ENCODE measurements at places on chromosomes 1 and 21.

- no peak for DNase-seq
Observed at GRCh38 chr1:74767490-74767889, 34.5 kb downstream of the TYW3 start.

- DNase-seq = no peak
Observed at GRCh38 chr1:223653015-223653414, 12.5 kb downstream of the CAPN8 start.

GRCh38 chr1:204275695-204276370 lies 62.0 kb upstream of the GOLT1A start:
- DNase-seq = no peak

GRCh38 chr1:25683177-25683576 lies 66.6 kb downstream of the MAN1C1 start:
- DNase-seq = no peak

DNA sequence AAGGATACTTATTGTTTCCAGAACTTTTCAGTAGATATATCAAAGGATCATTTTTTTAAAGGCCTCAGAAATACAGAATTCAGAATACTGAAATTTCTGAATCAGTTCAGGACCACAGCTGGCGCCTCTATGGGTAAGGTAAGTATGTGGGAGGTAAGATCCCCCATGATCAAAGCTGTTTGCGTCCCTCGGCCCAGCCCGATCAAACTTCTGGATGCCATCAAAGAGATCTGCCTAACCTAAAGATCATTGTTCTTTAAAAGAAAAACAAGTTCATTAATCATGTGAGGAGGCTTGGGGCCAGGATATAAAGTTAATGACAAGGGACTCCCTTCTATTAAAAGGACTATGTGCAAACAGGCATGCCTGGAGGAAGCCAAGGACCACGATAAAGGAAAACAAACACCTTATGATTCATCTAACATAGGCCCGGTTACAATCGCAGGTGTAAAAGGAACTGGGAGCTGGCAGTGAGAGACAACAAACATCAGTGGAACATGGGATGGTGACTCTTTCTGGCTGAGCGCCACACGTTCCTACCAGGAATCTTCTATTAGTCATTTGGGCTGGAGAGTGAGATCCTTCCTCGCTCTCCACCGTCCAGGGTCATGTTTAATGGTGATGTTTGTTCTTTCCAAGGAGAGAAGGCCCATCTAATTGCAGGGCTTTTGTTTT lies 2.8 kb upstream of the BACE2 start:
- DNase-seq = no peak

GRCh38 chr1:164637461-164638375 lies 78.7 kb downstream of the PBX1 start:
- DNase-seq = peak; percentile 89

DNA sequence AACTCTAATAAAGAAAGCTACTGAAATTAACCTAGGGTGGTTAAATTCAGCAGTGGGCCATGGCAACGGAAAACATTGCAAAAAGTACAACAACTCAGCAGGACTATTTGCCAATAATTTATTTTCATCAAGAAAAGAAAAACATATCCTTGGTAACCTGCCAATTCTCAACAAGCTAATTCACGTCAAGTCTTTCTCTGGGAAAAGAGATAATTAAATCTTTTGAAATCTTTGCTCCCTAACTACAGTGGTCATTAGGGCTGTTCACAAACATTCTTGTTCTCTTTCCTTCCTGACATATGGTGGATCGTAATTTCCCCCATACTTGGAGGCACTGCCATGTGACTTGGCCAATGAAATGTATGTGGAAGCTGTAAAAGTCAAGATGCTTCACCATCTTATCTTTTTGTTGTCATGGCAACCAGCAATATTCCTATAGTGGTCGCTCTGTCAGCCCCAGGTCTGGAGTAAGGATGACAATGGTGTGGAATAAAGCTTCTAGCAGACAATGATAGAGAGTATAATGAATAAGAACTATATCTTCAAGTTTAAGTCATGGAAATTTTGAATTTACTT lies 29.6 kb upstream of the ZNF326 start:
- peak; percentile 13 for DNase-seq

DNA sequence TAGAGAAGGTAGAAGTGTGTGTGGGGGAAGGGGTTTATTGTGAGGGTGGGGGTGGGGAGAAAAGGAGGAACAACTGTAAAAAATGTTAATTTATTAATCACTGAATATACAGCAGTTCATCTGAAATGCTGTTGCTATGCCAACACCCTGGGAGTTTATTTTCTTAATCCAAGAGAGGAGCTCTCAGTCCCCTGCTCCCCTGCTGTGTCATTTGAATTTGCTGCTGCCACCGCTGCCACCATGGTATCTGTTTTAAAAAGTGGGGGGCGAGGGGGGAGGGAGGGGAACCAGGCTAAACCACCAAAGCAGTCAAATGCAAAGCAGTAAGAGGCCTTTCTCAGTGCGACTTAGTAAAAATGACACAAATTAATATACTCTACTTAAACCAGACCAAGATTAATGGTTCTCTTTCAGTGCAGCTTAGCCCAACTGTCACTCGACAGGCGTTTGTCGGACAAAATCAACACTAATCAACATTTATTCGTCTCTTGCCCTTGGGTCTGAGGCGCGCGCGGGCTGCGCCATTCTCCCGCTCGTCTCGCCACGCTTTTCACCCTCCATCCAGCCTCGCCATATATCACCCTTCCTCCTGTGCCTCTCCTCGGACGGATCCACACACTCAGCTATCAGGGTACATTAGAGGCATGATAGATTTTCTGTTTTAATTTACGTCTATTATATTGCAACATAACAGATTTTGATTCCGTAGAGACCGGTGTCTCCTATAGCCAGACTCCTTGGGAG lies 76.2 kb downstream of the PBX1 start:
- peak; percentile 58 for DNase-seq

GRCh38 chr1:244497805-244498204 lies 36.7 kb downstream of the CATSPERE start:
- no peak for DNase-seq

DNA sequence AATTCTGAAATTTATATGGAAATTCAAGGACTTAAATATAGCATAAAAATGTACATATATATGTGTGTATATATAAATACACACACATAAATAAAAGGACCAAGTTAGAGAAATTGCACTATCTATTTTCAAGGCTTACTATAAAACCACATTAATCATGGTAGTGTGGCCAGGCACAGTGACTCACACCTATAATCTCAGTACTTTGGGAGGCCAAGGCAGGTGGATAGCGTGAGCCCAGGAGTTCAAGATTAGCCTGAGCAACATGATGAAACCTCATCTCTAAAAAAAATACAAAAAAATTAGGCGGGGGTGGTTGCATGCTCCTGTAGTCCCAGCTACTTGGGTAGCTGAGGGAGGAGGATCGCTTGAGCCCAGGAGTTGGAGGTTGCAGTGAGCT lies 171.4 kb upstream of the GORAB start:
- no peak for DNase-seq

DNA sequence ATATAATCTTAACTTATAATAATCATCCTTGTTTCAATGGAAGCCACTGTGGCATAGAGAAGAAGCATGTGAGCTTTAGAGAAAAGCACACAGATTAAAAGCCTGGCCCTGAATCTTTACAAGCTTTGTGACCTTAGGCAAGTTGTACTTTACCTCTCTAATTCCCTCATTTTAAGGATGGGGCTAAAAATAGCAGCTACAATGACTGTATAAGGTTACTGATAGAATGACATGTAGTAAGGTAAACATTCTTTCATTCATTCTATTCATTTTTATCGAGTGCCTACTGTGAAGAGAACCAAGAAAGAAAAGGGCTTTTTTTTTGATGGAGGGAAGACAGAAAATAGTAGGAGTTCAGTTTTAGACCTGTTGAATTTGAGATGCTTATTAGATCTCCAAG lies 25.6 kb downstream of the CDKN2C start:
- DNase-seq = no peak

GRCh38 chr1:105608713-105609112 lies 1447.8 kb upstream of the PRMT6 start:
- no peak for DNase-seq

DNA sequence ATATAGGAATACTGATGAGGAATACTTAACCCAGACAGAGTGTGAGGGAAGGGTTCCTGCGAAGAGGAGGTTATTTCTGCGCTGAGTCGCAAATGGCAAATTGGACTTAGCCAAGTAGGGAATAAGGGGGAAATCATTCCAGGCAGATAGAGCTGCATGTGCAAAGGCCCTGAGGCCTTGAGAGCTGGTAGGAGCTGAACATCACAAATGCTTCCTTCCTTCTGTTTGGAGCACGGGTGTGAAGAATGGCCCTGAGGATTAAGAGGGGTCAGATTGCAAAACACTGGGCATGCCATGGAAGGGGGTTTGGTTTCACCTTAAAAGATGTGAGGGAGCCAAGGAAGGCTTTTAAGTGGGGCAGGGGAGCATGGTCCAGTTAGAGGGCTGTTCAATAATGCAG lies 12.4 kb downstream of the IER5 start:
- DNase-seq = no peak

- DNase-seq = no peak
Observed at GRCh38 chr1:87958716-87959115, 630.0 kb downstream of the LMO4 start.

- DNase-seq = no peak
Observed at GRCh38 chr21:40850071-40850470, 3.1 kb upstream of the DSCAM start.

- no peak for DNase-seq
Observed at GRCh38 chr1:54653036-54653435, 11.4 kb downstream of the MROH7 start.

- DNase-seq = peak; percentile 96
Observed at GRCh38 chr1:156689035-156689952, 12.1 kb upstream of the NES start.

- no peak for DNase-seq
Observed at GRCh38 chr1:41365320-41365633, 4.0 kb downstream of the FOXO6 start.

GRCh38 chr1:157353546-157353945 lies 198.8 kb downstream of the FCRL5 start:
- no peak for DNase-seq

DNA sequence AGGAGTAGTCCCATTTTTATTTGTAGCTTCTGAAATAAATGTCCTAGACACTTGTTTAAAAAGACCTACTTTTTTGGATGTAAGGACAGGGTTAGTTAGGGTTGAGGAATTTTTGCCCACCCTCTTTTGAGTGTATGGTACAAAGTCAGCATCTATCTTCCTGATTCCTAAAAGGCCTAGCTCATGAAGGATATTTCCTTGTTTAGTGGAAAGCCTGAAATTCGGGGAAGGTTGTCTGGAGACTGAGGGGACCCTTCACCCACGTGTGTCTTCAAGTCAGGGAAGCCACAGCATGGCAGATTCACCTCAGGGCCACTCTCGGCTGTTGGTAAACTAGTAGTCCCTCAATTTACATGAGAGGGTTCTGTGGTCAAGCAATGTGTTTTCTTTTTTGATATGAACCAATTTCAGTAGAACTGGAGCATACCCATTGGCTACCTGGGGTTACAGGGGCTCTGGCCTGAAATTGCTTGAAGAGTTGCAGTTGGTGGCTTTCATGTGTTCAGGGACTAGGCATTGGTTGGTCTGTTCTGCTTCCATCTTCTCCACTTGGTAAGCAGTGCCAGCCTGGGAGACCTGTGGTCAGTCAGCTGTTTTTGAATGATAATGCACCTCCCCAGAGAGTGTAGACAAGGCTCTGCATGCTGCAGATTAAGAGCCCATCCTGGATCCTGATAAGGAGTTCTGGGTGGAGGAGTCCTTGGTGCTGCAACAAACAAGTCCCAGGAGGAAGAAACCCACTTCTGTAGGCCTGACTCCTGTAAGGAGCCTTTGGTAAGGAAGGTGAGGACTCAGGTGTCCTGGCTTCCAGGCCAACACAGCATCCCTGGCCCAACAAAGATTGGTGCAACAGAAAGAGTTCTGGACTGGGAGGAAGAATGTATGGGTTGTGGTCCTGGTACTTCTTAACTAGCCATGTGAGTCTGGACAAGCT lies 6.3 kb downstream of the BTG2 start:
- DNase-seq = no peak

GRCh38 chr1:119686661-119687060 lies 25.1 kb upstream of the PHGDH start:
- DNase-seq = peak; percentile 41

DNA sequence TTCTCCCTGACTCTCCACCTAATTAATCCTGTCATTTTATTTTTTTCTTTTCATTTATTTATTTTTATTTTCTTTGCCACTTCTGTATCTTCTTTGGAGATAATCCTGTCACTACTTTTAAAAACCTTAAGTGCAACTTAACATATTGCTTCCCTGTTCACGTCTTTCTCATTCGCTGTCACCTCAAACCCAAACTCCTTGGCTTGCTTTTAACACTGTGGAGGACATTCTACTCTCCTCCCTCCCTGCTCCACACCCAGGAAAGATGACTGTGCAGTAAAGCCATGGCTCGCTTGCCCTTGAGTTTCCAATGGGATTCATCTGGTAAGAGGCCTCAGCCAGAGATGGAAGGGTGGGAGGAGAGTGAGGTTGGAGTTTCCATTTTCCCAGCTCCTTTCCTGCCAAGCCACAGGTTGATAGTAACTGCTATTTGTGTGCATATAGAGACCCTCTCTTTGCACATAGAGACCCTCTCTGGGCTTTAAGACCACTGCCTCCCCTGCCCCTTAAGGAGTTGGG lies 6.4 kb upstream of the BRWD1 start:
- DNase-seq = no peak

DNA sequence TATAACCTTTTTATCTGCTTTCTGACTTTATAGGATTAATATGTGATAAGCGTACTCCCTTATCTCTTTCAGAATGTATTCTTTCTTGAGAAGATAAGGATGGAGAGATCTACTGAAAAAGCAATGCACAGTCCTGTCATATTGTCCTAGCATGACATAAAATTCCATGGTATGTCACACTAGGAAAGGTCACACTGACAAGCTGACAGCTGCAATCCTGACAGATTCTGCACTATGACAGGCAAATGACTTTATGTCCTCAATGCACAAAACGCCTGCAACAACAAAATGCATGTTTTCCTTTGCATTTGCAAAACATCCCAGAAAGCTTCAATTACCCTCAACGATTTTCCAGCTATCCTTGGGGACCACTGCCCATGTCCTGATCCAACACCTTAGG lies 393.8 kb downstream of the DSCAM start:
- no peak for DNase-seq
